ENCODE measurements at places on chromosomes 4 and X.
A peak's percentile ranks its signal among the peaks of the same experiment; 100 is the strongest.

DNA sequence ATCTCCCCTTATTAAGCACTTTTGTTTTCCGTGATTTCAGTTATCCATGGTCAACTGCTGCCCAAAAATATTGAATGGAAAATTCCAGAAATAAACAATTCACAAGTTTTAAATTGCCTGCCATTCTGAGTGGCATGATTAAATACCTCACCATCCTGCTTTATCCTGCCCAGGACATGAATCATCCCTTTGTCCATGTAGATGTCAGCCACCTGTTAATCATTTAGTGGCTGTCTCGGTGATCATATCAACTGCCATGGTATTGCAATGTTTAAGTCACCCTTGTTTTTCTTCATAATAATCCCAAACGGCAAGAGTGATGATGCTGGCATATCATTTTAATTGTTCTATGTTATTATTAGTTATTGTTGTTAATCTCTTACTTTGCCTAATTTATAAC lies 79.8 kb upstream of the LHFPL1 start:
- DNase-seq = no peak

DNA sequence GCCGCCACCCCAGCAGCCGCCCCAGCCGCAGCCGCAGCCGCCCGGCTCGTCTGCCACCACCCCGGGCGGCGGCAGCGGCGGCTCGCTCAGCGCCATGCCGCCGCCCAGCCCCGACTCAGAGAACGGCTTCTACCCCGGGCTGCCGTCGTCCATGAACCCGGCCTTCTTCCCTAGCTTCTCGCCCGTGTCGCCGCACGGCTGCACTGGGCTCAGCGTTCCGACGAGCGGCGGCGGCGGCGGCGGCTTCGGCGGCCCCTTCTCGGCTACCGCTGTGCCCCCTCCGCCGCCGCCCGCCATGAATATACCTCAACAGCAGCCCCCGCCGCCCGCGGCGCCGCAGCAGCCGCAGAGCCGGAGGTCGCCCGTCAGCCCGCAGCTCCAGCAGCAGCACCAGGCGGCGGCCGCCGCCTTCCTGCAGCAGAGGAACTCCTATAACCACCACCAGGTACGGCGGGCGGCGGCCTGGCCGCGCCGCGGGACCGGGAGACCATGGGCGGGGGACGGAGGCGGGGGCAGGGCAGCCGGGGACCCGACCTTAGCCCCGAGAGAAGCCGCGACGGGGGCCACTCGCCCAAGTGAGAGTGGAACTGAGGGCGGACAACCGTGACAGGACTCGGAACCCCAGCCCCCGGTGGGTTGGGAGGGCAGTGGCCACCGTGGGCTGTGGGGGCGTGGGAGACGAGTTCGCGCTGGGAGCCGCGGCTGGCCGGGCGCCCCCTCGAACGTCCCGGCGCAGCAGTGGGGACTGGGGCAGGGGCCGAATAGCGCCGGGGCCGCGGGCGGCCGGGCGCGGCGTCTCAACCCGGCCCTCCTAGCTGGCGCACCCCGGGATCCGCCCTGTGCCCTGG lies 1.8 kb downstream of the CPEB2 start:
- no peak for DNase-seq

- DNase-seq = no peak
Measured at GRCh38 chr4:113772319-113772718, 10.8 kb upstream of the CAMK2D start.

DNA sequence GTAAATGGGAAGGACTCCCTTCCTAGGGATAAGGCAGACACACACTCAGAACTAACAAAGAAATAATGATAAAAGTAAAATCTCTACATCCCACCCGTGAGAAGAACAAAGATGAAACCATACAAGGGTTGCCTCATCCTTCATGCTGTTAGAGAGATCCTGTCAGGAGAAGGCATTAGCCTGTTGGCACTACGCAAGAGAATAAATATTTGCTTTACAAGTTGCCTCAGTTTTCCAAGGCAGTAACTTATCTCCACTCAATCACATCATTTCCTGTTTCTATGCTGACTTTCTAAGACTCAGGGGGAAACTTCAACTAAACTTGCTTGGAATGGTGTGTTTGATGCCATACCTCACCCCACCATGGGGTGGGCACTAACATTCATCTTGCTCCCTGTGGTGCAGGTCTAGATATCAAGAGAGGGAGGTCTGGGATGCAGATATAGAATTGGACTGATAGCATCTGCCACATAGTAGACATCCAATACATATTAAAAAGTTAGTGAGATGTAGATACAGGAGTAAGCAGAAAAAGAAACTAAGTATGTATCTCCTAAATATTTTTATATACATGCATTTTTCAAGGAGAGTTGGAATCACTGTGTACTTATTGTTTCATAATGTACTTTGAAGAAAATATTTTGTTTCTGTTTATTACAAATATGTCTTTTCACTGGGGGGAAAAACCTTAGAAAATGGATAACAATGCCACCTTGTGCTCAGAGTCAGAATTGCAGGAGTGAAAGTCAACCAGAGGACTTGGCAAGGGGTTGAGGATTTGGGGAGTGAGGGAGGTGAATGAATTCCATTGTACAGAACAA lies 57.2 kb upstream of the BEX4 start:
- no peak for DNase-seq

DNA sequence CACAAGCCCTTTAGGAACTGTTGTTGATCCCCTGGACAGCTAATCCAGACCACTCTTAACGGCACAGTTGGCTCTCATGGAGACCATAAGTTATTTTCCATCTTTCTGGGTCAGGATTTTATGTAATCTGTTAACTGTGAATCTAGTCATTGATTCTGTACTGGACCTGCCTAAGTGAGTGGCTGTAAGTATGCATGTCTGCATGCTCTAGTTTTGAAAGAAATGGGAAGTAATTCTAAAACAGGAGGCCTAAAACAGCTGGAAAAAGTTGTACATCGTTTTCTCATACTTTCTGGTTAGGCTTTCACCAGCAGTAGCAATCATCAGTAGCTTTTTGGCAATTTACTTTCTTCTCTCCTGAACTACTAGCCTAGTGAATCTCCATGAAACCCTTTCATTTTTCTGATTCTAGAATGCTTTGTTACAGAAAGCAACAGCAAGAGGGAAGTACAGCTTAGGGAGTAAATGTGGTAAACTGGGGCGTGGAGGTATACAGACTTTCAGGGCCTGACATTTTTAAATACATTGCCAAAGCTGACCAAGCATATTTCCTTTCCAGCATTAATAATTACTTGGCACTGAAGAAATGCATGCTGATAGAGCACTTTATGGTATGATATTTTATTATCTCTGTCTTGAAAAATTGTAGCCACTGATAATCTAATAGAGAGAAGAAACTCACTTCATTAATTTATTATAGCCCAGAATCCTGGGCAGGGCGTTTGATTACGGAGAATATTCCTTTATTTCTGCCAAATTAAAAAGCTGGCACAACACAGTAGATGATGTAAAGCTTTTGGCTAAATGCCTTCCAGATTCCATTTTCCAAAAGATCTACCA lies 202.7 kb downstream of the BANK1 start:
- DNase-seq = no peak

GRCh38 chr4:148366251-148366650 lies 76.0 kb downstream of the NR3C2 start:
- no peak for DNase-seq

DNA sequence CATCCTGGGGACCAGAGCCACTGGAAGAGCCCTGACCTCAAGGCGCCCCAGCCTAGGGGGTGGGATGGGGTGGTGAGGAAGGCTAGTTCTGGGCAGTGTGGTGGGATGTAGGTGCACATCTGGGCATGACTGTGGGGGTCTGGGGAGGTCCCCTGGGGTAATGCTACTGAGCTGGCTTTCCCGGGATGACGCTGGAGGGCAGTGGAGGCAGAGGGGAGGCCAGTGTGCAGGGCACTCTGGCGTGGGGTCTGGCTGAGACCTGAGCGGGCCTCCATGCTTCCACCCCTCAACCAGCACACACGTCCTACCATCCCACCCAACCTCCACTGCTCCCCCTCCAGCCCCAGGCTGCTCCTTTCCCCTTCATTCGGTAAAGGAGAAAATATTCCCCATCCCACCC lies 4.8 kb upstream of the SH3BP2 start:
- no peak for DNase-seq

GRCh38 chr4:28913466-28913865 lies 1806.7 kb upstream of the PCDH7 start:
- no peak for DNase-seq

DNA sequence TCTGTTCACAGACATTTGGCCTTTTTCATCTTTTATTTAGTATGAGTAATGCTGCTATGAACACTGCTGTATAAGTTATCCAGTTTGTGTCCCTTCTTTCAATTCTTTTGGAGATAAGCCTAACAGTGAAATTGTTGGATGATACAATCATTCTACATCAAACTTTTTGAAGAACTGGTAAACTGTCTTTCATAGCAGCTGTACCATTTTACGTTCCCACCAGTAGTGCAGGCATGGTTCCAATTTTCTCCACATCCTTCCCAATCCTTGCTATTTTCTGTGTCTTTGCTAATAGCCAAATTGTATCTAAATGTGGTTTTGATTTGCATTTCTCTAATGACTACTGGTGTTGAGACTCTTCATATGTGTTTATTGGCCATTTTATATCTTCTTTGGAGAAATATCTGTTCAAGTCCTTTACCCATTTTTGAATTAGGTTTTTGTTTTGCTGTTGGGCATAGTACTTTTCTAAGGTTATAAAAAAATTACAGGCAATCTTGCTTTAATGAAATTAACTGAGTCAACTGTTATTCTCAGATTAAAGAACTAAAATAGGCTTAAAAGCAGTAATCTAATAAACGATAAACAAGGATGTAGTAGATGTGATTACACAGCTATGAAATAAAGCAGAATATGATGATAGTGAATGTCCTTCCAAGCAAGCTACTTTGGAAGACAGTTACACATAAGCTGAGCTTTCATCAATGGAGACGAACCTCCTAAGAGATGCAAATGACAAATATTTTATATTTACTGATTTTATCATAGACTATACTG lies 57.2 kb downstream of the FBXW7 start:
- no peak for DNase-seq

DNA sequence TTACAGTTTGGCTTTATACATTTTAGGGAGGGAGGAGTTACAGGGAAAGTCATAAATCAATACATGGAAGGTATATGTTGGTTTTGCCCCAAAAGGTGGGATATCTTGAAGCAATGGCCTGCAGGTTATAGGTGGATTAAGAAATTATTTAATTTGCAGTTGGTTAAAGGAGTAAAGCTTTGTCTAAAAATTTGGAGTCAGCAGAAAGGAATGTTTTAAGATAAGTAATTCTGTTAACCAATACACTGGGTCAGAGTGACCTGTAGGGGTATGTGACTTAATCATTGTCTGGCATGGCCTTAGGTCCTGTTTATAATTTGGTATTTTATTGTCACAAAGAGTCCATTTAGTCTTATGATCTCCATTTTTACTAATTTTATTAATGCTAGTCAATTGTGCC lies 115.0 kb downstream of the AGTR2 start:
- no peak for DNase-seq

DNA sequence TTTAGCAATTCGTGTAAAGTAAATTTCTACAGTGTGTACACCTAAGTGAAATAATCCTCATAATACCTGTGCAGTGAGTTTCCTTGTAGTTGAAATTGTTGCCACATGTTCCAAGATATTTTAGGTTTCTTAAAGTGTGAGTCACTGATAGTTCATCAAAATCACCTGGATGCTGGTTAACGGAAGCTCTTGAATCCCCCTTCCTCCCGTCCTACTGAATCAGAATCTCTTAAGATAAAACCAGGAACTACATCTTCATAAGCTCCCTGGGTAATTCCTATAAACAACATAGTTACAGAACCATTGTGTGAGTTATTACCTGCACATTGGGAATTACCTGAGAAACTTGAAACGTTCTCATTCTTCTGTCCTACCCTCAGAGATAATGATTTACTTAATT lies 197.4 kb upstream of the HS3ST1 start:
- DNase-seq = no peak

- no peak for DNase-seq
Measured at GRCh38 chr4:111210595-111210994, 587.7 kb upstream of the PITX2 start.

- no peak for DNase-seq
Measured at GRCh38 chr4:176383273-176384077, 63.7 kb downstream of the SPCS3 start.

GRCh38 chr4:102344954-102345794 lies at the start of gene SLC39A8:
Gene SLC39A8, minus strand, starts transcription at chr4:102345482. Its CDS starts 820 bp downstream, at chr4:102344662.
- peak; percentile 55 for DNase-seq

DNA sequence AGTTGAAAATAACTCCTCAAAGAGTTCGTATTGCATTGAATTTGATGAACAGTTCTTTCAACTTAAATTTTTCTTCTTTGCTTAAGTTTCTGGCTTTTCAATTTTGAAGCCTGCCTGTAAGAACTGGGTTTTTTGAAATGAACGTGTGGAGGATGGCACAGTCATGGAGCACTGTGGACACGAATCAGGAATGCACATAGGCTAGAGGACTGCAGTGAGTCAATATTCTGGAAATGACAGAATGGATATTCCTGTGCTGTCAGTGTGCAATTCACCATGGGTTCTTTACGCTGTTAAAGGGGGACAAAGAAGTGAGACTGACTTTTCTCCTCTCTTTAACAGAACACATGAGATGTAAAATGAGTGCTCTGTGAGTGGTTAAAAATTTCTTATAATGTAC lies 368.0 kb upstream of the AGA start:
- no peak for DNase-seq

DNA sequence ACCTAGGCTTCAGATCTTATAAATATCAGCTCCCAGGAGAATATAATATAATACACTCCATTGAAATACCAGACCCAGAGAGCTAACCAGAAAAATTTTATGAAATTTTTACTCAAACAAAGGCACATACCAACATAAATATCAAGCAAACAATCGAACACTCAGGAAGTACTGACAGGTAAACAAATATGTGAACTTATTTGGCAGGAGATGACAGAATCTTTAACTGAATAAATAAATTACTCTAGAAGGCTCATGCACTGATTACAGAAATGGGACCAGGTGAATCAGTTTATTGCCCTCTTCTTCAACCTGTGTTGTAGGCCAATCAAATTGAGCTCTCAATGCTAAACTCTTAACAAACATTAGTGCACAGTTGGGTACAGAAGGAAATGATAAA lies 225.2 kb upstream of the PABPC4L start:
- DNase-seq = no peak

GRCh38 chr4:157312702-157313101 lies 92.2 kb downstream of the GRIA2 start:
- DNase-seq = no peak

DNA sequence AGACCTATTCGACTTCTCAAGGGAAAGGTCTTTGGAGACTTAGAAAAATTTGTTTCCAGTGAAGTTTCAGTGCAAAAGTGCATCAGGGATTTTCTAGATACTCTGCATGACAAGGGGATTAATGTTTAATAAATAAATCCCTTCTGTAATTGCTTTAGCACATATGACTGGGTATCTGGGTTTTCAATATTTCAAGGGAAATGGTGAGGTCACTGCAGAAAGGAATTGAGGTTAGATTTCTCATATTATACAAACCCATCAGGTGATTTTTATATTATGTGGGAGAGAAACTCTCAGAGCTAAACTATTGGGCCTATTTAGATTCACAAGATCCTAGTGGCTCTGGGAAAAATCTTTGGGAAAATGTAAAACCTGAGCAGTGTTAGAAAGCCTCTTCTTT lies 48.3 kb upstream of the SLC4A4 start:
- no peak for DNase-seq

GRCh38 chr4:40888933-40889332 lies 139.2 kb downstream of the NSUN7 start:
- no peak for DNase-seq

GRCh38 chrX:144040793-144041192 lies 156.9 kb downstream of the UBE2NL start:
- no peak for DNase-seq

GRCh38 chr4:153877898-153878297 lies 89.0 kb upstream of the SFRP2 start:
- DNase-seq = no peak

- DNase-seq = peak; percentile 3
Measured at GRCh38 chr4:79042079-79042674, 102.9 kb upstream of the PAQR3 start.
